ENCODE measurements at places on chromosomes 7 and 10.

DNA sequence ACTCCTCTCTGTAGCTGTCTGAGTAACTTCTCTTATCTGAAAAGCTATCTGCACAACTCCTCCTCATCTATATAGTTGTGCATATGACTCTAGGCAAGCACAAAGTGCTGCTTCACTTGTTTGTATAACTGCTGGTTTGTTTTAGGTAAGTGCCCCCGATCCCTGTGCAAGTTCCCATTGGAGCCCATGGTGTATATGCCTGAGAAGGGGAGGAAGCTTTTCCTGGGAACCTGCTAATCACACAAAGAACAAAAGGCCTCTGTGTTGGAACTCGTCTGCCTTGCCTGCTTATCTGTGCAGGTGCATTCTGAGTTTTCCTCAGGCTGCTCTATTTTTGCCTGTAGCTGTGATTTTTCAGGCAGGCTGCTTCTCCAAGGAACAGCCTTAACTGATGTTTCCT, 23.2 kb upstream of the PHF14 start:
- H3K27me3 ChIP-seq: no peaks in the 10 kb centered on the region
- no peak for DNase-seq
- no peak overlapping the region for H3K27ac ChIP-seq

- H3K4me1 ChIP-seq: peaks cover 19% of the 10 kb centered on the region
- H3K4me3 ChIP-seq: peak overlapping the region; percentile 74
- H3K27ac ChIP-seq: peak overlapping the region; percentile 2
- peak; percentile 70 for DNase-seq
- H3K27me3 ChIP-seq: peaks cover 37% of the 10 kb centered on the region
- H3K36me3 ChIP-seq: peaks cover 1% of the 10 kb centered on the region
Measured at GRCh38 chr7:101814991-101815825, 2.2 kb upstream of the CUX1 start.

GRCh38 chr7:110568932-110569331, 522.0 kb upstream of the LRRN3 start:
- H3K4me3 ChIP-seq: no peak overlapping the region
- H3K27me3 ChIP-seq: no peaks in the 10 kb centered on the region
- H3K36me3 ChIP-seq: no peaks in the 10 kb centered on the region
- H3K4me1 ChIP-seq: no peaks in the 10 kb centered on the region
- H3K27ac ChIP-seq: no peak overlapping the region

- DNase-seq: no peak
- peaks cover 2% of the 10 kb centered on the region for H3K4me1 ChIP-seq
- H3K36me3 ChIP-seq: no peaks in the 10 kb centered on the region
- no peaks in the 10 kb centered on the region for H3K27me3 ChIP-seq
- H3K27ac ChIP-seq: no peak overlapping the region
Measured at GRCh38 chr7:48179496-48180030, 8.3 kb downstream of the ABCA13 start.

- peak overlapping the region; percentile 60 for H3K4me3 ChIP-seq
- DNase-seq: peak; percentile 40
- peaks cover 36% of the 10 kb centered on the region for H3K27me3 ChIP-seq
- H3K36me3 ChIP-seq: peaks cover 2% of the 10 kb centered on the region
- H3K27ac ChIP-seq: peak overlapping the region; percentile 61
Measured at GRCh38 chr7:43834463-43835251, 34.7 kb downstream of the MRPS24 start.

DNA sequence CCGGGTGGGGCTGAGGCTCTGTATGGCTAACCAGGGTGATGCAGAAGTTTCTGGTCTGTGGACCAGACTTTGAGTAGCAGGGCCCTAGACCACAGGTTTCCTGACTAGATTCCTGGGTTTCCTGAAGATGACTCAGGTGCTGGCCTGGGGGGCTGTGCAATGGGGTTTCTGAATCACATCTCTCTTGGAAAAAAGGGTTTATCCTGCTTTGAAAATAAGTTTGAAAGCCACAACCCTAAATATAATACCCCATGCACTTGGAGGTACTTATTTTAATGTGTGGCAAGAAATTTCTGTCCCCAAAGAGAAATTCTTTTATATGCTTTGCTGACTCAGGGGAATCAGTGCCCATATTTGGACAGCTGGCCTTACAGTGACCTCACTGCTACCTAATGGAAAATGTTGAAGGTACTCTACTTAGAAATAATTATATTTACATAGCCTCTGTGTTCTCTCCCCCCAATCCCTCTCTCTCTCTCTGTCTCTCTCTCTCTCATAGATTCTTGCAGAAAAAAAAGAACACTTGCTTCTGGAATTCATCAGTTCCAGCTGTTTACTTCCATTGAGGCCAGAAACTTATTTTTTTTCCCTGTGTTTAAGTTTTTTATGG, 184.4 kb upstream of the LYZL2 start:
- DNase-seq: no peak
- no peaks in the 10 kb centered on the region for H3K36me3 ChIP-seq
- H3K4me3 ChIP-seq: no peak overlapping the region
- peaks cover 26% of the 10 kb centered on the region for H3K4me1 ChIP-seq
- H3K27ac ChIP-seq: no peak overlapping the region

GRCh38 chr7:105589356-105590077, 8.2 kb upstream of the EFCAB10 start:
- DNase-seq: peak; percentile 75
- no peak overlapping the region for H3K4me3 ChIP-seq
- H3K27ac ChIP-seq: peak overlapping the region; percentile 55
- peaks cover under 1% of the 10 kb centered on the region for H3K36me3 ChIP-seq
- H3K27me3 ChIP-seq: peaks cover 10% of the 10 kb centered on the region

Measured in activated naive CD4-positive, alpha-beta T cell treated with anti-CD3 and anti-CD28 coated beads, Interleukin-2, amount 10 ng/mL, durations not matched to agents 7 days and 5 days (primary cell).